ENCODE measurements at places on chromosomes 4 and X.

GRCh38 chr4:123952530-123953274 lies 556.1 kb downstream of the SPRY1 start:
- DNase-seq = no peak
- no peak overlapping the region for H3K4me3 ChIP-seq
- no peaks in the 10 kb centered on the region for H3K27me3 ChIP-seq
- H3K27ac ChIP-seq = no peak overlapping the region
- H3K36me3 ChIP-seq = no peaks in the 10 kb centered on the region

DNA sequence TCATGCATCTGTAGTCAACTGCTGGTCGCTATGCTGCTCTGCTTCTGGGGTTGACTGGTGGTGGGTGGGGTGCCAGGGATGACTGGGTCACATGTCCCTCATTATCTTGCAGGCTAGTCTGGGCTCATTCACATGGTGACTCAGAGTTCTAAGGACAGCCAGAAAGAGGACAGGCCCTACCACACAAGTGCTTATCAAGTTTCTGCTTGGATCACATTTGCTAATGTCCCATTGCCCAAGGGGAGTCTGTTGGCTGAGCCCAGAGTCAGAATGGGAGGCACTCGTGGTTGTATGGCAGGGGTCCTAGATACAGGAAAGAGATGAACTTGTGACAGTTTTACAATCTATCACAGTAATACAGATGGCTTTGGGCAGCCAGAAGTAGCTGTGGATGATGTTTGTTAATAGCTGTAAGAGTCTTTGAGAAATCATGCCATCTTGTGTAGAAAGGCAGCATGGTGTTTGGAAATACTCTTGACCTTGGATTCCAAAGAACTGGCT lies 221.3 kb downstream of the GPAT3 start:
- H3K27me3 ChIP-seq = no peaks in the 10 kb centered on the region
- no peak for DNase-seq
- H3K27ac ChIP-seq = no peak overlapping the region
- H3K4me3 ChIP-seq = no peak overlapping the region
- H3K4me1 ChIP-seq = peaks cover 8% of the 10 kb centered on the region

- H3K36me3 ChIP-seq = peaks cover 3% of the 10 kb centered on the region
- no peaks in the 10 kb centered on the region for H3K27me3 ChIP-seq
- no peak for DNase-seq
- H3K27ac ChIP-seq = no peak overlapping the region
Observed at GRCh38 chrX:110216027-110216426, 101.9 kb downstream of the AMMECR1 start.

GRCh38 chrX:2469196-2469685 lies 31.5 kb downstream of the DHRSX start:
- peaks cover 23% of the 10 kb centered on the region for H3K36me3 ChIP-seq
- no peak overlapping the region for H3K4me3 ChIP-seq
- DNase-seq = no peak
- no peak overlapping the region for H3K27ac ChIP-seq

GRCh38 chr4:159538556-159538955 lies 435.7 kb downstream of the RAPGEF2 start:
- H3K4me1 ChIP-seq = peaks cover 14% of the 10 kb centered on the region
- no peak overlapping the region for H3K4me3 ChIP-seq
- H3K27ac ChIP-seq = no peak overlapping the region
- no peaks in the 10 kb centered on the region for H3K27me3 ChIP-seq

GRCh38 chr4:155706147-155706546 lies 39.5 kb downstream of the GUCY1A1 start:
- H3K4me1 ChIP-seq = peaks cover 8% of the 10 kb centered on the region
- H3K27ac ChIP-seq = no peak overlapping the region
- no peaks in the 10 kb centered on the region for H3K36me3 ChIP-seq

- H3K27ac ChIP-seq = no peak overlapping the region
- H3K4me1 ChIP-seq = no peaks in the 10 kb centered on the region
- no peak overlapping the region for H3K4me3 ChIP-seq
- H3K36me3 ChIP-seq = peaks cover 3% of the 10 kb centered on the region
- H3K27me3 ChIP-seq = peaks cover 9% of the 10 kb centered on the region
Observed at GRCh38 chr4:14787894-14788293, 214.4 kb upstream of the CPEB2 start.

DNA sequence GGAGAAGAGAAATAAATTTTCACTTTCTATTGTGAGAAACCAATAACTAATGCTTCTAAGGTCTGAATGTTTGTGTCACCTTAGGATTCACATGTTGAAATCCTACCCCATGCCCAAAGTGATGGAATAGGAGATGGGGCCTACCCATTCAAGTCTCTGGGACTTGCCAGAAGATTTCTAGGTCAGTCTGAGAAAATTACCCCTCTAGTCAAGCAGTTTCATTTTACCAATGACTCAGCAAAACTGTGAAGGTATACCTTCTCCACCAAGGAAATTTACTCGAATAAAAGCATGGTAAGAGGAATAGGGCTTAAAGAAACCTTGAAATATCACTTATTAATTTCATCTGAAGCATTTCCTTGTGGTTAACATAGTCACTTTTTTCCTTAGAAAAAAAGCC lies 23.5 kb upstream of the PAPSS1 start:
- H3K36me3 ChIP-seq = no peaks in the 10 kb centered on the region
- DNase-seq = no peak
- H3K27me3 ChIP-seq = peaks cover 8% of the 10 kb centered on the region

DNA sequence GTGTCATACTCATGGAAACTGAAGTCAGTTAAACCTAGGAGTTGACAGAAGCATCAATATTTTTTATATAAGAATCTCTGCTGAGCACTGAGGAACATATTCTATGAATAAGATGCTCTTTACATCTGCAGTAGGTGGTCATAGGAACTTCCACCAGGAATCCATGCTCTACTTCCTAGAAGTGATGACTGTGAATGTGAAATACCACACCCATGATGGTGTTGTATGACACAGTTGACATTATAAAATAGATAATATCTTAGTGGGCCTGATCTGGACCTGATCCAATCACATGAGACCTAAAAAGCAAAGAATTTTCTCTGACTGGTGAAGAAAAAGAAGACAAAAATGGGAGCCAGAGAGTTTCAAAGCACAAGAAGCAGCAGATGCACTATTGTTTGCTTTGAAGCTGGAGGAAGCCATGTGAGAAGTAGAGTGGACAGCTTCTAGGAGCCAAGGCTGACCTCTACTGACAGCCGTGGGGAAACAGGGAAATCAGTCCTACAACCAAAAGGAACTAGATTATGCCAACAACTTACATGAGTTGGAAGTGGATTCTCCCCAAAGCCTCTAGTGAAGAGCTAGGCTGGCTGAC lies 68.6 kb upstream of the HS3ST1 start:
- no peak overlapping the region for H3K27ac ChIP-seq
- peaks cover 15% of the 10 kb centered on the region for H3K4me1 ChIP-seq
- peaks cover 3% of the 10 kb centered on the region for H3K36me3 ChIP-seq
- H3K4me3 ChIP-seq = no peak overlapping the region
- H3K27me3 ChIP-seq = no peaks in the 10 kb centered on the region

GRCh38 chrX:84188320-84188834 lies 378 bp upstream of the RPS6KA6 start:
- DNase-seq = peak; percentile 44
- H3K4me3 ChIP-seq = peak overlapping the region; percentile 93
- H3K36me3 ChIP-seq = peaks cover 4% of the 10 kb centered on the region
- no peaks in the 10 kb centered on the region for H3K27me3 ChIP-seq
- no peak overlapping the region for H3K27ac ChIP-seq

GRCh38 chr4:139833151-139833910 lies 167.7 kb downstream of the MGST2 start:
- no peak for DNase-seq
- H3K36me3 ChIP-seq = peaks cover 3% of the 10 kb centered on the region
- peak overlapping the region; percentile 71 for H3K4me3 ChIP-seq
- H3K4me1 ChIP-seq = peaks cover 70% of the 10 kb centered on the region
- H3K27ac ChIP-seq = peak overlapping the region; percentile 89
- H3K27me3 ChIP-seq = peaks cover 16% of the 10 kb centered on the region

GRCh38 chr4:107153228-107153627 lies 117.1 kb upstream of the DKK2 start:
- DNase-seq = no peak
- H3K4me1 ChIP-seq = no peaks in the 10 kb centered on the region
- no peaks in the 10 kb centered on the region for H3K36me3 ChIP-seq

DNA sequence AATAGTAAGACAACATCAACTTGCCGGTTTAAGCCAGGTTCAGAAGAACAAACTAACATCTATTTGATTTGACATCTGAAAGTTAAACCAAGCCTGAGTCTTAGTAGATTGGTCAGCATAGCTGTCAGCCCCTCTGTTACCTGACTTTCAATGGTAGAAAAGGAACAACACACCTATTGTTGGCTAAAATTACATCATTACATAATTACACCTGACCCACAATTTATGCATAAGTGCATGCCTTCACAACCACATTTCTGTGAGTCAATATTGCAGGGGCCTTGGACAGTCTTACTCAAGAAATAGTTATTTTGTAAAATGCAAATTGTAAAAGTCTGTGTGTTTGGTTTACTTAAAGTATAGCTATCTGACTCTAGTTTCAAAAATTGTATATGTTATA lies 36.2 kb downstream of the EGFL6 start:
- H3K27me3 ChIP-seq = no peaks in the 10 kb centered on the region
- no peak overlapping the region for H3K27ac ChIP-seq
- DNase-seq = no peak
- H3K4me1 ChIP-seq = peaks cover 9% of the 10 kb centered on the region
- no peaks in the 10 kb centered on the region for H3K36me3 ChIP-seq
- H3K4me3 ChIP-seq = no peak overlapping the region

DNA sequence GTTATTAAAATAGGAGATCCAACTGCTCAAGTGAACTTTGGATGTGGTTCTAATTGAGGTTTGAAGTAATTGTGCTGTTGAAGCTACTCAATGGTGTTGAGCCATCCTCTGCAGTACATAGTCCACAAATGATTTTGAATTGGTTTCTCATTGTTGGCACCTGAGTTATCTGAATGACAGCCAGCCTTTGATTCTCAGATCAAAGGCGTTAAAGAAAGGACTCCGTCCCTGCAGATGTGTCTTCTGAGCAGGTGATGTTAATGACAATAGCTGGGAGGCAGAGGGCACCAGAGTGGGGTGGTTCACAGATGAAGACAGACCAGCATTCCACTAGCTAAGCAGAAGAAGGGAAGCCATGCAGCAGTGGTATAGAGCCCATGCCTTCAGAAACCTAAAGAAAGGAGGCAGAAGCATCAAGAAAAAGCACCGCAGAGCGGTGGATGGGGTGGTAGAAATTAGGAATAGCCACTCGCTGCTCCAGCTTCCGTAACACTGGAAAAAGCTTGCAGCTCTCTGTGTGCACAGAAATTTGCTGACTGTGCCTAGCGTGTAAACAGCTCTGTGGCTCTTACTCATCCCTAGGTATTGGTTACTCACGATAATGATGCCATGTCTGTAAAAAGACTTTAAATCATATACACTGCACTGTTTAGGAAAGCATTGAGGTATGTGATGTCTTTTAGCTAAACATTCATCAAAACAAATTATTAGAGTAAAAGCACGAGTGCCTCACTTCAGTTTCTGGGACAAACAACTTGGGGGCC lies 79.2 kb upstream of the CLCN4 start:
- no peaks in the 10 kb centered on the region for H3K4me1 ChIP-seq
- no peak overlapping the region for H3K4me3 ChIP-seq
- no peak for DNase-seq
- no peak overlapping the region for H3K27ac ChIP-seq
- H3K27me3 ChIP-seq = no peaks in the 10 kb centered on the region
- H3K36me3 ChIP-seq = peaks cover 3% of the 10 kb centered on the region

DNA sequence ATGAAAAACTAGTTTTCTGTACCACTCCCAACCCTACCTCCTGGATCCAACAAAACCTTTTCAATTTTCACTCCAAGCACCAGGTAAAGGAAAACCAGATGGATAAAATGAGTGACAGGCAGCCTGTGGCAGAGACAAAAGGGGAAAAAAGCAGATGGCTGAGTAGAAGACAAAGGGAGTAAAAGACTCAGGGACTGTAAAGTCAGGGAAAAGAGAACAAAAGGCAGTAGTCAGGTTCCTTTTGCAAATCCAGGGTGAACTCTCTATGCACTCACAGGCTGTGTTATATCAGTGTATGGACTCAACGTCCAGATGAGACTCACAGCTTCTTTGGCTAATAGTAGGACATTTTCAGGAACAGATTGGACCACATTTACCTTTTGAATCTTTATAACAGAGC lies 54.2 kb downstream of the QRFPR start:
- H3K4me1 ChIP-seq = peaks cover 16% of the 10 kb centered on the region
- H3K36me3 ChIP-seq = no peaks in the 10 kb centered on the region
- no peak overlapping the region for H3K27ac ChIP-seq
- no peaks in the 10 kb centered on the region for H3K27me3 ChIP-seq

DNA sequence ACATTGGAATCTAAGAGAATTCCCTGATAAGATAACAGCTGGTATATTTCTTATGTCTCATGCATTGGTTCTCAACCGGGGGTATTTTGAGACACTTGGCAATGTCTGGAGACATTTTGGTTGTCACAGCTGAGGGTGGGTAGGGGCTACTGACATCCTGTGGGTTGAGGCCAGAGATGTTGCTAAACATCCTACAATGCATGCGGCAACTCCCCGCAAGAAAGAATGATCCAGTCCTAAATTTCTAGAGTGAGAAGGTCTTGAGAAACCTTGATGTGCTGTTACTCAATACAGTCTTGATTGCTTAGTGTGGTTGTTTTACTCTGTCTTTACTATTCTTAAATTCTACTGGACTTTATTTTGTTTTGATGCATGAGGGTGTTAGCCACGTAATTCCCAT lies 287.2 kb downstream of the FRMPD4 start:
- H3K4me3 ChIP-seq = no peak overlapping the region
- no peaks in the 10 kb centered on the region for H3K27me3 ChIP-seq
- no peaks in the 10 kb centered on the region for H3K4me1 ChIP-seq
- no peaks in the 10 kb centered on the region for H3K36me3 ChIP-seq
- no peak overlapping the region for H3K27ac ChIP-seq
- no peak for DNase-seq

DNA sequence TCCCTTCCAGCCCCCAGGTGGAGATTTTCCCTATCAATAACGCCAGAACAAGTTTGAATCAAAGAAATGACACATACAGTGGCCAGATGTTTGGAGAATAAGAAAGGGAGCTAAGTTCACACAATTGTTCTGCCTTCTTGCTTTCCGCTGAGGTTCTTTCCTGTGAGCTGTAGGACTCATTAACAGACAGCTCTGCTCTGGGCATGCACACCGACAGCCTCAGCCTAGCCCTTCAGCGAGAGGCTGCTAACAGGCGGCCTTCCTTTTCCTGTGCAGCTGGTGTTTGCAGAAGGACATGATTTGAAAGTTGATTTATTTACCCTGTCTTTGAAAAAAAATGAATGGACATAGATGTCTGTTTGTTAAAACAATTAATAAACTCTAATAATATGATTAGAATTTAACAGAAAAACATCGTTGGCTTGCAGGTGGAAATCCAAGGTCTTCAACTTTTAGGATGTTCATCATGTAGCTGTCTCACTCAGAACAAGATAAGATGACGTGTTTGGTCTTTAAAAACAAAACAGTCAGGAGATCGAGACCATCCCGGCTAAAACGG lies 183.3 kb downstream of the KDR start:
- H3K4me3 ChIP-seq = no peak overlapping the region
- DNase-seq = no peak
- H3K27me3 ChIP-seq = no peaks in the 10 kb centered on the region
- no peak overlapping the region for H3K27ac ChIP-seq

Data from neural crest cell (in vitro differentiated cells).